ENCODE measurements at places on chromosomes 7 and 10. TPM values are rescaled to one million over a fixed set of nuclear protein-coding genes. Genes with fewer than 3 reads are reported as not detected.

DNA sequence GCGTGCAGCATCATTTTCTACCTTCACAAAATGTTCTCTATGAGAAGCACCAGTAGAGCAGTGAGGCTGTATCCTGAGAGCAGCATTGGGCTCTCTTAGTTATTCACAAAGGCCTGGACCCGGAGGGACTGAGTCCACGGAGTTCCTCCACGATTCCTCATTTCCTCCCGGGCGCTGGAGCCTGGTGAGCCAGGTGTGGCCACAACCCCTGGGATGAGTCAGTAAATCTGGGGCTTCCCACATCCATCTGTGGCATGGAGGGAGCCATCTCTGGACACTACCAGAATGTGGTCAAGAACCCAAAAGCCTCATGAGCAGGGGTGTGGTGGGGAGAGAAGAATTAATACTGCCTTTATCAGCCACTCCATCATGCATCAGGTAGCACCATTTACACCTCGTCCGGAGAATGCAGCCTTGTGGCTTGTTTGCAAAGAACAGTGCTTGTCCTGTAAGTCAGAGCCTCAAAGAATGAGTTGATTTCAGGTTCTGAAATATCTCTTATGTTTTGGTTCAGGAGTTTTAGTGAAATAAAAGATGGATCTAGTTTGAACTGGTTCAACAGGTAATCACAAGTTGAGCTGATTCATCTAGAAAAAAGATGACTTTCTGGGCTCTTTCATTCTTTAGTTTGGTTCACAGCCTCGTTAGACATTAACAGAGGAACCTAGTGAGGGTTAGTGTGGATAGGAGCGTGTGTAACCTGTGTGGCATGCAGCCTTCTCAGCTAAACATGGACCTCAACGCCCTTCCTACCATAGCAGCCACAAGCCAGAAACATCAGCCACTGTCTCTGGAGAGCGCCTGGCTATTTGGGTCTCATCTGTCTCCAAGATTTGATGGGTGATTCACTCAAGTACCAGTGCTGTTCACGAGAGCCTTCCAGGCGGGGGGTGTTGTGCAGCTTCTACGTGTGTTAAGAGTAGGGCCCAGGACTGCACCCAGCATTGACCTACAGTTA is 95.2 kb downstream of the WDR37 start:
- H3K4me1 ChIP-seq: no peaks in the 10 kb centered on the region
- DNase-seq: no peak
- no peaks in the 10 kb centered on the region for H3K36me3 ChIP-seq

GRCh38 chr7:159048656-159049055 is 96.0 kb downstream of the VIPR2 start:
- H3K4me1 ChIP-seq: peaks cover 7% of the 10 kb centered on the region
- no peak overlapping the region for H3K27ac ChIP-seq
- H3K4me3 ChIP-seq: no peak overlapping the region
- no peaks in the 10 kb centered on the region for H3K27me3 ChIP-seq
- H3K36me3 ChIP-seq: no peaks in the 10 kb centered on the region

GRCh38 chr7:151012911-151013347 is 11.4 kb downstream of the ATG9B start:
- no peaks in the 10 kb centered on the region for H3K36me3 ChIP-seq
- H3K4me1 ChIP-seq: peaks cover 49% of the 10 kb centered on the region
- H3K4me3 ChIP-seq: no peak overlapping the region
- no peak overlapping the region for H3K27ac ChIP-seq
- no peak for DNase-seq
- H3K27me3 ChIP-seq: no peaks in the 10 kb centered on the region

The SBDS gene
- total RNA-seq: 17.5 TPM

The MCM10 gene
- total RNA-seq: 7.0 TPM

The DYNC1I1 gene
- 0.40 TPM for total RNA-seq

Measured in Karpas-422 (cell line).